T follicular helper cell (primary cell): ENCODE measurements at places on chromosomes 11 and 22.

GRCh38 chr11:117375960-117376359, 48.3 kb downstream of the CEP164 start:
- no peak for DNase-seq

DNA sequence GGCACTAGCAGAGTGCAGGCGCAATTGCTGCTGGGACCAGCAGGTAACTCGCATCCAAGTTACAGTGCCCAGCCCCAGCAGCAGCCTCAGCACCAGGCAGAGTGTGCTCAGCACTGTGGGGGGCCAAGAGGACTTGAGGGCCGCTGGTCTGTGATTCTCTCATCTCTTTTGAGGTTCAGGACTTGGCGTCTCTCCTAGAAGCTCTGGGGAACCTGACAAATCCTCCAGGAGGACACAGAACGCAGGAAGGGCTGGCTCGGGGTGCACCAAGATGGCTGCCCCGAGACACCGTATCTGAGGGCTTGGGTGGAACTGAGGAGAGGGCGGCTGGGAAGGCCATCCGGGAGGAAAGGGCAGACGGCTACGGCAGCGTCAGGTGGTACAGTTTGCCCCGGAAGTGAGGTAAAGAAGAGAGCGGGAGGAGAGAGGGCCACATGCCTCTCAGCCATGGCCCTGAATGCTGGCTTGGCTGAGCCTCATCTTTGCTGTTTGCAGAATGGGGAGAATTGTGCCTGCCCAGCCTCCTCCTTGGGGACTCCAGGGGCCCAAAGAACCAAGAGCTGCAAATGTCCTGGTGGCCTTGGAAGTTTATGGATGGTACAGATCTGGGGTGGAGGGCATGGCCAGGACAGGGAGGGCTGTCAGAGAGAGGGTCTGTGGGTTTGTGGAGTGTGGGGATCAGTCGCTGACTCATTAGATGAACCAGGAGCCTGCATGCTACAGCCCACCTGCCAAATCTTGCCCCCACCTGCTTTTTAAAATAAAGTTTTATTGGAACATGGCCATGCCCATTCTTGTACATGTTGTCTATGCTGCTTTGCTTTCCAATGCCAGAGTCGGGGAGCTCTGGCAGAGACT, 78.0 kb downstream of the MYEOV start:
- DNase-seq: no peak

DNA sequence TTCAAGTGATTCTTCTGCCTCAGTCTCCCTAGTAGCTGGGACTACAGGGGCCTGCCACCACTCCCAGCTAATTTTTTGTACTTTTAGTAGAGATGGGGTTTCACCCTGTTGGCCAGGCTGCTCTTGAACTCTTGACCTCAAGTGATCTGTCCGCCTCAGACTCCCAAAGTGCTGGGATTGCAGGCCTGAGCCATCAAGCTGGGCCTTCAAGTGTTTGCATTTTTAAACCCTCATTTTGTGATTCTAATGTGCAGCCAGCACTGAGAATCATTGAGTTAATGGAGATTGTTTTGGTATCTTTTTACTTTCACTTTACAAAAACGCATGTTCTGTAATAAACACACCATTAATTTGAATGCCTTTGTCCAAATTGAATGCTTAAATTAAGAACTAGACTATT, 3.4 kb downstream of the TYR start:
- DNase-seq: no peak

GRCh38 chr22:20155330-20156041, 4.6 kb upstream of the CCDC188 start:
- DNase-seq: no peak

DNA sequence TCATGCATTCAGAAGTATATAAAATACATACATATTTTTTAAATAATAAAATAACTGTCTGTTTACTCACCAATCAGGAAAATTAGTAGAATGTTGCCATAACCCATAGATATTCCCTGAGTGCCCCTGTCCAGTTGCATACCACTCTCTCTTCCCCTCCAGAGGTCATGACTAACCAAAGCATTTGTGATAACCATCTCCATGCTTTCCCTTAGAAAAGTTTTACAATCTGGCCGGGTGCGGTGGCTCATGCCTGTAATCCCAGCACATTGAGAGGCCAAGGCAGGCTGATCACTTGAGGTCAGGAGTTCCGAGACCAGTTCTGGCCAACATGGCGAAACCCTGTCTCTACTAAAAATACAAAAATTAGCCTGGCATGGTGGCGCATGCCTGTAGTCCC, 33.2 kb upstream of the LDHA start:
- no peak for DNase-seq

- no peak for DNase-seq
Measured at GRCh38 chr11:131980888-131981668, 610.7 kb downstream of the NTM start.

- no peak for DNase-seq
Measured at GRCh38 chr11:3835751-3836150, 5.0 kb downstream of the RHOG start.

DNA sequence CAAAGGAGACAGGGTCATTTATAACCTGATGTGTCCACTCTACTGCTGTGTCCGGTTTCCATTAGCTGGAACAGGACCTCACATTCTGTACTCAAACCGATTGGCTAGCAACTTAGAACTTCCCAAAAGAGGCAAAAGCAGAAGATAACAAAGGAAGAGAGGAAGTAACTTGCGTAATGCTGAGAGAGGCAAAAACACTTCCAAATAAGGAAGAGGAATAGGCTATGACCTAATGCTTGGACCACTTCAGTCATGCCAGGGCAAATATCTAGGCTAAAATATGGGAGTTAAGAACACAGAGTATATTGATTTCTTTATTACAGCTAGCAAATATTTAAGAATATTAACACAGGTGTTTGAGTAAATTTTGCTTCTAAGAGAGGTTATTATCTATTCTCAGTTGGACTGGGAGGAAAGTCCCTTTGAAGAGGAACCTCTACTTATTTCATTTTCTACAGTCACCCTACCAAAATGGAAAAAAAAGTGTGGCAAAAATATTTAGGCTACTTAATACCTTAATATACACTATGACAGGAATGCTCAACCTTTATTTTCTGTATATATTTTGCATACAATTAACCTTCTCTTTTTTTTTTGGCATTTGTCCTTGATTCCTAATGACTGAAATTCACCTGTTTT, 499.8 kb upstream of the CHORDC1 start:
- no peak for DNase-seq

- DNase-seq: no peak
Measured at GRCh38 chr11:106879832-106880546, 138.3 kb downstream of the GUCY1A2 start.

DNA sequence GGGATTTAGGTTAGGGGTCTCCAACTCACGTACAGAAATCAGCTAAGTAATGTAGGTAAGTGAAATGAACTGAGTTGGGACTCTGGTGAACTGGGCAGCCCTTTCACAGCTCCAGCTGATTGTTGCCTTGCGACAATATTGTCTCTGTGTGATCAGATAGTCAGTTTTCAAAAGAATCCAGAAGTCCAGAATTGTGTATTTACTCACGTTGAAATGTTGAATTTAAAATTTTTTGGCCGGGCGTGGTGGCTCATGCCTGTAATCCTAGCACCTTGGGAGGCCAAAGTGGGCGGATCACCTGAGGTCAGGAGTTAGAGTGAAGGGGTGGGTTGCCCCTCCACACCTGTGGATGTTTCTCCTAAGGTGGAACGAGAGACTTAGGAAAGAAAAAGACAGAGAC, 18.8 kb upstream of the WDR74 start:
- DNase-seq: no peak

DNA sequence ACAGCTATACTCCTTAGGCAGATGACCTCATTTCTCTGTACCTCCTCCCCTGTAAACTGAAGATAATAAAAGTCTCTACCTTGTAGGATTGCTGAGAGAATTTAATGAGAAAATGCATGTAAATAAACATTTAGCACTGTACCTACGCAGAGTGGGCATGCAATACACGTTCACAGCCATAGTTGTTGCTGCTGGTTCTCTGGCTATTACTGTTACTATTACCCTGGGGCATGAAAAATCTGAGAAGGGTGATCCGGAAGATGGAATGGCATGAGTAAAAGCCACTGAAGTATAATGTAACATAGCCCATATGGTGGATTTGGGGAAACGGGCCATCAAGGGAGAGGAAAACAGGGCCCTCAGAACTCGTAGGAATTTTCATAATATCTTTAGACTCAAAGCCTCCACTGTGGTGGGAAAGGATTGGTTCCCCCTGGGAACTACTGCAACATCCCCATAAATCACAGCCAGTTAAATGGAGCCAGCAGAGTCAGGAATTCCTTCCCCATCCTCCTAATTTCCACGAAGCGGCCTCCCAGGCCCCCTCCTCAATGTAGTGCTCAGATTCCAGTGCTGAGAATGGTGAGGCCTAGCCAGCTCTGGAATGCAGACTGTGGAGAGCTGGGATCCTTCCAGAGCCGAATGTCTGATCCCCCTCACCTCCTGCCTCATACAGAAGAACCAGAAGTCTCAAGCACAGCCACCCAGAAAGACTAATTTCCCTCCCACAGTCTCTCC, 205.3 kb downstream of the MN1 start:
- DNase-seq: no peak

- no peak for DNase-seq
Measured at GRCh38 chr11:102467080-102467708, 14.6 kb upstream of the TMEM123 start.

GRCh38 chr11:13073119-13073981, 64.2 kb downstream of the RASSF10 start:
- DNase-seq: no peak

DNA sequence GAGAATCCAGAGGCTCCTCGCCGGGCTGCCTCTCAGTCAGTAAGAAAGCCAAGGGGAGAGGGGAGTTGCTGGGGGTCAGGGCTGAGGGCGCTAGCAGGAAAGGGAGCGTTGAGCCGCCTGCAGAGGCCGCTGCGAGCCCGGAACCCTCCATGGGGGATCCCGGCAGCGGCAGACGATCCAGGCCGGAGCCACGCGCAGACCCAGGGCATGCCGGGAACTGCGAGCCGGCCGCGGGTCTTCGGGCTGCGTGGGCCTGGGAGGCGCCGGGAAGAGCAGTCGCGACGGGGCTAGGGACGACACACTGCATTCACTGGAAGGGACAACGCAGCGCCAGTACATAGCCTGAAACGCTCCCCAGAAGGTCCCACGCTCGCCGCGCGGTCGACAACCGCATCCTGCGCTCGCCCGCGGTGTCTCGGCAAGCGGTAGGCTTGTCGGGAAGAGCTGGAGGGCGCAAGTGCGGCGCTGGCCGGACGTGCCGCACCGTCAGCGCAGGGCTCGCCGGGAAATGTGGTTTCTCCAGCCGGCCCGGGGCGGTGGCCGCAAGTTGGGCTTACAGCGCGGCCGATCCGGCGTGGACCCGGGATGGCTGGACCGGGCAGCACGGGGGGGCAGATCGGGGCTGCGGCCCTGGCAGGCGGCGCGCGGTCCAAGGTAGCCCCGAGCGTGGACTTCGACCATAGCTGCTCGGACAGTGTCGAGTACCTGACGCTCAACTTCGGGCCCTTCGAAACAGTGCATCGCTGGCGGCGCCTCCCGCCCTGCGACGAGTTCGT, at the start of gene LZTR1:
Gene LZTR1 (plus strand): TSS at position 511 of the 776 bp plus-strand sequence. CDS start 75 bp downstream, at position 586.
- DNase-seq: peak; percentile 44

DNA sequence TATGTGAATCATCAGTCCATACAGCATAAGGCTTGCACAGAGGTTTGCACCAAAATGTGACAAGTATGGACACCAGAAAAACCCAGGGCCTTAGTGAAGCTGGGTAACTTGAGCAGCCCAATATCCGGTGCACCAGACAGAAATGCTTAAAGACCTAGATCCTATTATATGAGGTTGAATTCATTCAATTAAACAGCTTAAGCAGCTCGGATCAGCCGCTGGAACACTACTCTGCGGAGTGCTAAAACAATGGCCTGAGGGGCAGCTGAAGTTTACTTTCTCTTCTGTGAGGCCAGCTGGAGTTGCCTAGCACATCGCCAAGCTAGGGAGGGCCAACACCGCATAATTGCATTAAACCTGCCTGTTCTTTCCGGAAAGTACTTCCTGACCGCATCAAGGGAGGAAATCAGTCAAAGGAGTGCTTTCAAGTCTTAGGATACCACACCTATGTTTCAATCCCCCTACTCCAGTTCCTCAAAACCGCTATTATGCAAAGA, 17.0 kb upstream of the FAM181B start:
- DNase-seq: no peak
